NCI-H69 (cell line): ENCODE measurements at places on chromosomes 11 and 22.

- DNase-seq = peak; percentile 24
Observed at GRCh38 chr11:16946477-16947282, 67.5 kb downstream of the PLEKHA7 start.

DNA sequence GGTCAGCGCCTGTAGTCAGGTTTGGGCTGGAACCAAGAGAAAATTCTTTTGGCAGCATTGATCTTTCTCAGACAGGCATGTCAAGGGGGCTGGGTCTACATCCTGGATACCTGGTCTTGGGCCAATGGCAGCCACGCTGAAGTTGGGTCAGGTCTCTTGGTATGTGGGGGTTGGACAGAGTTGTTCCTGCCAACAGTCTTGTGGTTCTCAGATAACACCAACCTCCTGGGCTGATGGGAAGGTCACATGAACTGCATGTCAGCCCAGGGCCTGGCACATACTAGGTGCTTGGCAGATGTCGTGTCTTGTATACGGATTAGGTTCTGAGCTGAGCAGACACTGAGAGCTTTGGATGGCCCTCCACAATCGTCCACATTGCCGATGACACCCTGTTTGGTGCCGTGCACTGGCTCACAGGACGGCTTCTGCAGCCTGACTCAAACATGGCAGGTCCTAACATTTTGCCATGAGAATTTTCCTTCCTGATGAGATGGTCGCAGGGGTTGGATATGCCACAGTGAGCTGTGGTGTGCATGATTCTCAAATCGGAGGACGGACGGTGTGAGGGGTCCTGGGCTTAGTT, 42.0 kb downstream of the FBLN1 start:
- no peak for DNase-seq

GRCh38 chr11:58845386-58845785, 882 bp upstream of the GLYATL2 start:
- DNase-seq = no peak

- no peak for DNase-seq
Observed at GRCh38 chr11:45429719-45430118, 143.6 kb upstream of the SYT13 start.

- DNase-seq = no peak
Observed at GRCh38 chr11:119473226-119473625, 50.3 kb upstream of the THY1 start.

DNA sequence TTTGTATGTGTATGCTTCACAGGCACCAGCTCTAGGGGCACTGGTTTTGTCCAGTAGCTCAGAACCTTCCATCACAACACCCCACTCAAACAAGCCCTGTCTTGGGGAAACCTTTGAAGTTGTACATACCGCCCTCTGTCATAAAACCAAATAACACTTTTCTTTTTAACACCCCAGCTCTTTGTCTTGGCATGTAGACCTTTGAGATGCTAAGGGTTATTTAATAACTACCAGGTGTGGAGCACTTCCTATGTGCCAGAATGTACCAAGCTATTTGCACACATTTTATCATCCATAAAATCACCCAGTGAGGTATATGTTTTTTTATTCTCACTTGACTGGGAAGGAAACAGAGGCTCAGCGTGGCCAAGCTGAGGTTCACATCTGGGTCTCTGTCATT, 50.6 kb downstream of the CYB5R2 start:
- peak; percentile 5 for DNase-seq

DNA sequence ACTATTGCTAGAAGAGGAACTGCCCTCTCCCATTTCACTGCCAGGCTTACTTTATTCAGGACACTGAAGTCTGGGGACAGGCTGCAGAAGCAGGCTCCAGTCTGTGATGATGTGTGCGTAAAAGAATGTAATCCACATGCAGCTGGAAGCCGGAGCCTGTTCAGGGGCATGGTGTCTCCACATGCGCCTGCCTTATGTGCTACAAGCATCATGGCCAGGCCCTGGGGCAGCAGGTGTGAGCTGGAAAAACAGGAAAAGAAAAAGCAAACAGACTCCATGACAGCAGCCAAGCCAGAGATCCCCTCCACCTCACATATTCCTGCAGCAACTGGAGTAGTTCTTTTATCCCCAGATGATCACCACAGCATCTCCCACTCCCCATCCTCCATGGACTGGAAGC, 33.4 kb downstream of the ARFGAP2 start:
- DNase-seq = peak; percentile 92

DNA sequence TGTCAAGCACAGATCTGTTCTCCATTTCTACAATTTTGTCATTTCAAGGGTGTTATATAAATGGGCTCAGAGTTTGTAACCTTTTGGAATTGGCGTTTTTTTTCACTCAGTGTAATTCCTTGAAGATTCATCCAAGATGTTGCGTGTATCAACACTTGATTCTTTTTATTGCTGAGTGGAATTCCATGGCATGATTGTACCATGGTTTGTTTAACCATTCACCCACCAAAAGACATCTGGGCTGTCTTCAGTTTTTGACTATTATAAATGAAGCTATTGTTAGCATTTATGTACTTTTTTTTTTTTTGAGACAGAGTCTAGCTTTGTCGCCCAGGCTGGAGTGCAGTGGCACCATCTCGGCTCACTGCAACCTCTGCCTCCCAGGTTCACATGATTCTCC, 2.9 kb downstream of the OOSP1 start:
- DNase-seq = no peak

GRCh38 chr11:90414221-90414620, 191.4 kb upstream of the CHORDC1 start:
- peak; percentile 55 for DNase-seq

DNA sequence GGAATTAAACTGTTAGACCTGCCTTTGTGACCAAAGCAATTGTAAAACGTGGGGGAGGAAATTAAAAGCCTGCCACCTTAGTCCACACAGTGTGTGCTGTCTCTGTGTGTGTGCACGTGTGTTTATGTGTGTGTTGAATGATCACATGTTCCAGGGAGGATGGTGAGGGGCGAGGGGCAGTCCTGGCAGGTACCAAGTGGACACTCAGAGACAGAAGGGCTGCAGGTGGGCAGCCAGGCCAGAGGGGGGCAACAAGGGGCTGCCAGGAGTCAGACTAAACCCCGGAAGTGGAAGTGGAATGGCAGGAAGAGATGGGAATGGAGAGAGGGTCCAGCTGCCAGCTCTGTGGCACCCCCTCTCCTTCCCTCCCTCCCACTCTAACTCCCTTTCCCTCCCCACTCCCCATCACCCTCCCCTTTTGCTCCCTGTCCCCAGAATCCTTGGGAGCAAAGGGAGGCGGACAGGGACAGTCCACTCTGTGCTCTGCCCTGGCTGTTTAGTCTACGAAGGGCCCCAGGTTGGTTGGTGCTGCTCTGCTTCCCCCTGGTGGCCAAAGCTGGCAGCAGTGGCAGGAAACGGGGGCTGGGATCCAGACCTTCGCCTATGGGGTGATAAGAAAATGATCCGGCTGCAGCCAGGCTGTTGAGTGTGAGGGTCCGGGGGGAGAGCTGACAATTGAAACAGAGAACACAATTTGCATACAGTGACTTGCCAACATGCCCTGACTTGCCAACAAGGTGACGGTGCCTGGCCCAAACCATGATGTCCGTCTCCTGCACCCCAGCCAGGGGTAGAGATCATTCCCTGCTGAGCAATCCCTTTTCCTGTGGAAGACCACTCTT, 24.4 kb downstream of the P2RY2 start:
- DNase-seq = peak; percentile 86

DNA sequence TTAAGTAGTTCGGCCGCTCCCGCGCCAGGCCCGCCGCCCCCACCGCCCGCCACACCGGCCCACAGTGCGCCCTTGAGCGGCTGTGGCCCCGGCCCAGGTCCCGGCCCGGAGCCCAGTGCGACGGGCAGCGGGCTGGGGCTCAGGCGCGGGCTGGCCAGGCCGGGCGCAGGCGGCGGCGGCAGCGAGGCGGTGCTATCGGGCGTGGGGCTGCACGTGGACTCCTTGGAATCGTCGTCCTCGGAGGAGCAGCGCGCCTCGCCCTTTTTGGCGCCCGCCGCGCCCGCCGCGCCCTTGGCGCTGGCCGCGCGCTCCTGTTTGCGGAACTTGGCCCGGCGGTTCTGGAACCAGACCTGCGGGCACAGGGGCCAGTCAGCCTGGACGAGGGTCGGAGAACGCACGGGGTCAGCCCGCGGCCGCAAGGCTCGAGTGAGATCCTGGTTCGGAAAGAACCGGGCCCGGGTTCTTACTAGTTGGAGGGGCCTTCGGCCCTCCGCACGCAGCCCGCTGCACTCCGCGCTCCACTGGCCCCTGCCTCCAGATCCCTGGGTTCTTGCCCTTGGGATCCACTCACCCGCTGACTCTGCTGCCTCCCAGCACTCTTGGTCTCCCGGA, 4.0 kb downstream of the PHOX2A start:
- no peak for DNase-seq

DNA sequence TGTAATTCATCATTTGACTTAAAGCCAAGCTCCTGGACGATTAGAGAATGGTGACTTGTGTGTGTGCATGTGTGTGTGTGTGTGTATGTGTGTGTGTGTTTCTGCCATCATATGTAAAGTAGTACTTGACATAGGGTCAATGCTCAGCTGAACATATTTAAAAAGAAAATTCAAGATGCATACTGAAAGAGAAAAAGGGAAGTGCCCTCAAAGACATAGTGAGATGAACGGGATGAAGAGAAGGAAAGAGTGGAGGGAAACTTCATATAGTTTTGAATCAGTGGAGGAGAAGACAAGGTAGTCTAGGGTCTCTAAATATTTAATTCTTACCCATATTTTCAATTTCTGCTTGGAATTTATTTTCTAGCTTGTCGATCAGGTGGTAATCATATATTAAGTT, 4.0 kb downstream of the TCN1 start:
- DNase-seq = no peak

DNA sequence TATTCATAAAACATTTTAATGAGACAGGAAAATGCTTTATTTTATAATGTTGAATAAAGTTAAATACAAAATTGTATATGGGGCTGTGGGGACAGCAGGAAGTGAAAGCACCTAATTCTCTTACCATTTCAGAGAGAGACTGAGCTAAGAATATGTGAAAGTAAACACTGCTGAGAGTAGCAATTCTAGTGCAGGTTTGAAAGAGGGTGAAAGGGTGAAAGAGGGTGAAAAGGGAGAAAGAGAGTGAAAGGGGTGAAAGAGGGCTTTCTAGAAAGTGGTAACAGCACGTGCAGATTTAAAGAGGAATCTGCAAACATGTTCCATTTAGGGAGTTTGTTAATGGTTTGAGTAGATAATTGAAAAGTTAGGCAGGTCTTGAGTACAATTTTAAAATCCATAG, 652.0 kb upstream of the CCDC90B start:
- peak; percentile 10 for DNase-seq

DNA sequence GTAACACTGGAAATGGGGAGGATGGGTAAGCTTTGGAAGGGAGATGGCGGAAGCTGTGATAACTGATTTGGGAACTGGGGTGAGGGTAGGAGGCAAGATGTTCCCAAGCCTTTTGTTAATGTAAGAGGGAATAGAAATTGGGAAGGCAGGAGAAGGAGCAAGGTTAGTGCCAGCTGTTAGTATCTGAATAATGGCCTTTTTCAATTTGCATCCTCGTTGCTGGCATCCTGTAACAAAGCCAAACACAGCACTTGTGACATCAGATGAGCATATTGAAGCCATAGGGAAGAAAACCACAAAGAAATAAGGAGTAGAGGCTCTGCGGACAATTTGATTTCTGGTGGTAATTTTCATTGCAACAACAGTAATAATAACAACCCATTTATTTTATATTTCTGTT, 70.9 kb upstream of the CLMP start:
- DNase-seq = no peak

- peak; percentile 83 for DNase-seq
Observed at GRCh38 chr11:117458275-117459122, 130.8 kb downstream of the CEP164 start.

DNA sequence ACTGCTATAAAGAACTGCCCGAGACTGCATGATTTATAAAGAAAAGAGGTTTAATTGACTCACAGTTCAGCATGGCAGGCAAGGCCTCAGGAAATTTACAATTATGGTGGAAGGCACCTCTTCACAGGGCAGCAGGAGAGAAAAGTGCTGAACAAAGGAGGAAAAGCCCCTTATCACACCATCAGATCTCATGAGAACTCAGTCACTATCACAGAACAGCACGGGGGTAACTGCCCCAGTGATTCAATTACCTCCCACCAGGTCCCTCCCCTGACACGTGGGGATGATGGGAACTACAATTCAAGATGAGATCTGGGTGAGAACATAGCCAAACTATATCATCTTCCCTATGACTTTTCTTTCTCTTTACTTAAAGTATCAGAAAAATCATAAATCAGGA, 104.0 kb upstream of the SYN3 start:
- DNase-seq = no peak

GRCh38 chr11:45939836-45940235, 17.4 kb downstream of the LARGE2 start:
- no peak for DNase-seq

- no peak for DNase-seq
Observed at GRCh38 chr11:61055776-61056175, 46.5 kb upstream of the CD5 start.

DNA sequence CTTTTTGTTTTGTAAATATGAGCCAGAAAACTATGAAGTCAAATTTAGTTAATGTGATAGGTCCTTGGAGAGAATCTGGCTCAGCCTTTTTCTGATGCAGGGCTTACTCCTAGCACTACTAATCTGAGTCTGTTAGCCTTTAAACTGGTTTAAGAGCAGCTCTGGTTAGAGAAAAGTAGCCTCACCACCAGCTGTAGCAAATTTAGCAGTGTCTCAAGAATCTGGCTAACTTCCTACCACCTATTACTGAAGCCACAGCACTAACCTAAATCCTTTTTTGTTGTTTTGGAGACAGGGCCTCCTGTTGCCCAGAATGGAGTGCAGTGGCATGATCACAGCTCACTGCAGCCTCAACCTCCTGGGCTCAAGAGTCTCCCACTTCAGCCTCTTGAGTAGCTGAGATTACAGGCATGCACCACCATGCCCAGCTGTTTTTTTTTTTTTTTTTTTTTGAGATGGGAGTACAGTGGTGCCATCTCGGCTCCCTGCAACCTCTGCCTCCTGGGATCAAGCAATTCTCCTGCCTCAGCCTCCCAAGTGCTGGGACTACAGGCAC, 13.9 kb downstream of the RBM4B start:
- no peak for DNase-seq

DNA sequence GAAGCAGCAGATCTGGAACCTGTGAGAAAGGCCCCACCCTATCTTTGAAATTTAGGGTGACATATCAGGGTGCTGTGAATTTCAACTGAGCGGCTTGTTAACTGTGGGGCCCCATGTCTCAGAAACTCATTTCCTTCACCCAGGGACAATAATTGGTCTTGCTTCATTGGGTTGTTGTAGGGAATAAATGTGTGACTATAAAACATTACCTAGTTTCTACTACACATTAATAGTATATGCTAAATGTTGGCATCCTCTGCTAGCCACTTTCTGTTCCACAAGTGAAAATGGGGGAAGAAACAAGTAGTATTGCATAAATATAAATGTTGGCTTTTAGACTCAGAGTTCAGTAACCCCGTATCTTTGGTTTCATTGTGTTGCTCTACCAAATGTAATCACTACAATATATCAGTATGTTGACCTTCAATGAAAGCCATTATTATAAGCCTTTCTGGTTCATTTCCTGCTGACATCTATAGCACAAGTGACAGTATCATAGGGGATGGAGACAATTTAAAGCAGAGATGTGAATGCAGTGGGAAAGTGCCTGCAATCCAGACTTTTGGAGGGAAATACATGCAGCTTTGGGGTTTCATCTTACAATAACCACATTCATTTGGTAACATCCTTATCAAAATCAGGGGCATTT, 905.5 kb upstream of the RAG2 start:
- no peak for DNase-seq
